Bronchial smooth muscle cell (primary cell): ENCODE measurements at places on chromosomes 3 and 15. TPM values are rescaled to one million over a fixed set of nuclear protein-coding genes. Genes with fewer than 3 reads are reported as not detected.

Gene CD200R1
- total RNA-seq = 0.09 and 0.16 TPM in 2 replicates

Gene CCDC54
- not detected in 2 replicates for total RNA-seq

Gene ESYT3
- 0.16 TPM in 1 of 2 replicates, not detected in the other for total RNA-seq

Gene FETUB
- not detected in 2 replicates for total RNA-seq

Gene SNX33
- total RNA-seq = 14.0 and 21.8 TPM in 2 replicates

Gene SUSD5
- 3.9 and 5.7 TPM in 2 replicates for total RNA-seq

Gene ITPKA
- total RNA-seq = 5.2 TPM in 2 replicates

Gene RARRES1
- total RNA-seq = 53.5 and 174 TPM in 2 replicates

Gene IQGAP1
- 83.8 and 172 TPM in 2 replicates for total RNA-seq

Gene SLC25A20
- 20.8 and 21.0 TPM in 2 replicates for total RNA-seq

Gene CRYGS
- total RNA-seq = 0.79 and 0.94 TPM in 2 replicates

Gene ATOSA
- 16.0 and 20.5 TPM in 2 replicates for total RNA-seq

Gene SERPINI2
- total RNA-seq = not detected in 2 replicates

Gene LRRC34
- total RNA-seq = 0.86 and 1.7 TPM in 2 replicates

Gene SSUH2
- not detected in 2 replicates for total RNA-seq

Gene SRGAP3
- 6.0 and 9.8 TPM in 2 replicates for total RNA-seq

Gene CCDC33
- total RNA-seq = 0.16 TPM in 1 of 2 replicates, not detected in the other

Gene PCOLCE2
- 122 and 144 TPM in 2 replicates for total RNA-seq

Gene ITIH4
- 1.7 and 3.0 TPM in 2 replicates for total RNA-seq

Gene USP19
- total RNA-seq = 38.3 and 61.7 TPM in 2 replicates

Gene CACNA2D3
- total RNA-seq = 0.16 TPM in 1 of 2 replicates, not detected in the other

Gene TMEM40
- total RNA-seq = not detected in 2 replicates

Gene TMED3
- 126 and 159 TPM in 2 replicates for total RNA-seq

Gene CHST13
- total RNA-seq = not detected in 2 replicates

Gene TP63
- total RNA-seq = 0.09 TPM in 1 of 2 replicates, not detected in the other

Gene ACSBG1
- total RNA-seq = not detected in 2 replicates

Gene P2RY12
- total RNA-seq = 0.09 and 0.16 TPM in 2 replicates

Gene DPPA4
- total RNA-seq = not detected in 2 replicates

Gene DUOXA1
- under 0.01 TPM in 2 replicates for total RNA-seq

Gene GOLGA6B
- under 0.01 TPM in 1 of 2 replicates, not detected in the other for total RNA-seq

Gene CCR9
- total RNA-seq = not detected in 2 replicates

Gene KLHL40
- total RNA-seq = 0.09 TPM in 1 of 2 replicates, not detected in the other

Gene FBLN2
- 332 and 621 TPM in 2 replicates for total RNA-seq

Gene GCHFR
- 1.6 and 6.3 TPM in 2 replicates for total RNA-seq

Gene GATM
- 0.16 and 0.17 TPM in 2 replicates for total RNA-seq
